ENCODE measurements at places on chromosomes 5 and 9. TPM values are rescaled to one million over a fixed set of nuclear protein-coding genes. Genes with fewer than 3 reads are reported as not detected.
A peak's percentile ranks its signal among the peaks of the same experiment; 100 is the strongest.

GRCh38 chr5:85538362-85538761 lies 1079.4 kb upstream of the COX7C start:
- no peak for DNase-seq

PTGR1 gene
- polyA plus RNA-seq = 22.5 TPM

GRCh38 chr5:91061946-91062562 lies 321.1 kb downstream of the ARRDC3 start:
- no peak for DNase-seq

- no peak for DNase-seq
Observed at GRCh38 chr5:110916381-110917049, 155.0 kb upstream of the TSLP start.

DNA sequence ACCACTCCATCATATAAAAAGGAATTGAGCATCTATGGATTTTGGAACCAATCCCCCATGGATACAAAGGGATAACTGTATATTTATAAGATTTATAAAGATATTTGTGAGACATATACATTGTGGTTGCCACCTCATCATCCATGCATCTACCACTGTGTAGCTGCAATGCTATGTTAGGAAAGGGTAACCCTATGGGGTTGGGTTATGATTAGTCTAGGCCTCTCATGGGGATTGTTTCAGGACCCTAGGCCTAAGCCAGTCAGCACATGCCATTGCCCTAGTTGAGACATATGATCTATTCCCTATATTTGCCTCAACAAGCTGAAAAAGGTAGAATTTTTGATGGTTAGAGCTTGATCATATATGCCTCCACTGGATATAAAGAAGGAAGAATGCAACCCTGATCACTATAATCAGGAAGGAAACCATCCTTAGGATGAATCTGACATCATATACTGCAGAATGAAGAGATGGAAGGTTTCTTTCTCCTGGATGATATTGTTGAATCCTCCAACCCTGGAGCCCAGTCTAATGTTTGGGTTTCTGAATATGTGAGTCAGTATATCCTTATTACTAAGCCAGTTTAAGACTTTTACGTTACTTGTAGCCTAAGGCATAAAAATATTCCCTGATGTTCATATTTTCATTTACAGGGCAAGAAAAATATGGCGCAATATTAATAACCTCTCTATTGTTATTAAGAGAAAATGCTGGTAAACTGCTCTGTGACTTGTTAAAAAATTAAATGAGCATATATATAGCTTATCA lies 94.2 kb downstream of the ADAMTS19 start:
- DNase-seq = no peak

GRCh38 chr5:40391642-40392041 lies 288.1 kb upstream of the PTGER4 start:
- DNase-seq = no peak

STC2 gene
- 19.8 TPM for polyA plus RNA-seq

DNA sequence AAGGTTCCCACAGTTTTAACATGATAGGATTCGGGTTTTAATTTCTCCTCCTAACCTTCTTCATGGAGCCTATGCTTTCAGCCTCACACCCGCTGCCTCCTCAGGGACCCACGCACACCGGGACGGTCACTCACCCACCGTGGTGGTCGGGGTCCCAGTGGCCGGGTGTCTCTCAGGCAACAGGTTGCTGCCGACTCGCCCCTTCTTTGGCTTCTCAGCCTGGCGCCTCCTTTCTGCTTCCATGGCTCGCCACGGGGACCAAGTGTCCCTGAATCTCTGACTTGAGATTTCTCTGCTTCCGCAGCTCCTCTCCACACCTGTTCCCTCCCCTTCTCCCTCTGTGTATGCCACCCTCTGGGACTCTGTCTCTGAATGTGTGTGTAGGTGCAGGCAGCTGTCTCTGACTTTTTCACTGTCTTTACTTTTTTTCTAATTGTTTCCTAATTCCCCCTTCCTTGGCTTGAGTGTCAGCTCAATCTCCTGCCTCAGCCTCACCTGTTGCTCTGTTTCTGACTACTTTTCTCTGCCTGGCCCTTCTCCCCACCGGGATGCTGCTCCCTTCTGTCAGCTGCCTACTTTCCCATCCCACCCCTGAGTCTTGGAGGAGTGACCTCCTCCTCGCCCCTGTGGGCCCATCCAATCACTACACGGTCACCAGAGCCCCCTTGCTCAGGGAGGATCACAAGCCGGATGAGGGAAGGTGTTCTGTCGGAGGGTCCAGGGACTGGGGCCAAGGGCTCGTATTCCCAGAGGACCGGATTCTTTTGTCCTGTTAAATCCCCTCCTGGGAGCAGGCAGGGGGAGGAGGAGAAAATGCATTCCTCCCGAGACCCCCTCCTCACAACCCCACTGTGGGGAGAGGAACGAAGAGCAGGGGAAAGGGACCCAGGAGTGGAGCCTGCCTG lies at the start of gene PROP1:
PROP1 (minus strand) TSS at position 552 of the 905 bp plus-strand sequence; CDS start at position 243, 309 bp downstream.
- no peak for DNase-seq

- DNase-seq = no peak
Observed at GRCh38 chr9:88794100-88794499, 197.2 kb upstream of the S1PR3 start.

DNA sequence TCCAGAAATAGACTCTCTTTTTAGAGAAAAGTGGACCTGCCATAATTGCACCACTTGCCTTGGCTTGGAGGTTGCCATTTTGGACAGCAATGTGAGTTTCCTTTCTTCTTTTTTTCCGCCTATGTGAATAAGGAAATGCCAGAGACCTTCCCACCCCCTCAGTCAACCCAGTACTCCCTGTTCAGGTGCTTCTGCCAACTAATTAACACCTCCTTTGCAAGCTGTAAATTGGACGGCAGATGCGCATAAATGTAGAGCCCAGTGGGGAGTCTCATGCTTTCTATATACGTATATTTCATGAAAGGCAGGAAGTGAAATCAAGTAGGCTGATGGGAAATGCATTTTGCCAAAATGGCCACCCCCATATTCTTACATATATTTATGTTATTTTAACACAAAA lies 269.8 kb upstream of the RFX3 start:
- DNase-seq = no peak

CCDC107 gene
- polyA plus RNA-seq = 36.3 TPM

MEF2C gene
- 96.4 TPM for polyA plus RNA-seq

FBP2 gene
- polyA plus RNA-seq = 18.9 TPM

- no peak for DNase-seq
Observed at GRCh38 chr5:89281766-89282553, 399.0 kb upstream of the MEF2C start.

DNA sequence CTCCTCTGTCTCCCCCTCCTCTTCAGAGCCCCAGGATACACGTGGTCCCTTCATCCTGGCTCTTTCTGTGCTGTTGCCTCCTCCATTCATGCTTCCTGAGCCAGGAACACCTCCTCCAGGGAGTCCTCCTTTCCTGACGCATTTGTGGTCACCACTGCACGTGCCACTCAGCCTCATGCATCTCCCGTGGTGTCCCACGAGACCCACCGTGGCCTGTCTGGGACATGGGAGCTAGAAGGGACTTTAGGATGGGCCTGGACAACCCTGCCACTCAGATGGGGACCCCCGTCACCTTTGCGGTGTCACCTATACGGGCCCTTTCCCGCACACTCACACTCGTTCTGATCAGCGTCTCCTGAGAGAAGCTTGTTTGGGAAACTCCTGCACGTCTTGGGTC lies 6.7 kb downstream of the GLIPR2 start:
- DNase-seq = no peak

DNA sequence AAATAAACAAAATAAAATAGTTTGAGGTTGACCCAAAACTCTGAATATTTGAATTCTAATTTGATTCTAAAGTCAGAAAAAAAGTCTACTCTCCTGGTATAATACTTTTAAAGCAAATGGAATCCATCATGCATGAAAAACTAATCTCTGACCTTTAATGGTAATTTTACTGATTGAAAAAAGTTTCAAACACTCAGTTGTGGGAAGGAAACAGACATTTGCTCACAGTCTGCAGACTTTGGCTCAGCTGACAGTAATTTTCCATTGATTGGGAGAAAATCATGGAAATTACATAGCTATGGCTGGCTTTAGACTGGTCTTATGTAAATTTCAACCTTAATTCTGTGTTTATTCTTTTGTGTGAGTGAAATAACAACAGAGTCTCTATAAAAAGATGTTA lies 574.3 kb downstream of the PDE4D start:
- DNase-seq = no peak

DNA sequence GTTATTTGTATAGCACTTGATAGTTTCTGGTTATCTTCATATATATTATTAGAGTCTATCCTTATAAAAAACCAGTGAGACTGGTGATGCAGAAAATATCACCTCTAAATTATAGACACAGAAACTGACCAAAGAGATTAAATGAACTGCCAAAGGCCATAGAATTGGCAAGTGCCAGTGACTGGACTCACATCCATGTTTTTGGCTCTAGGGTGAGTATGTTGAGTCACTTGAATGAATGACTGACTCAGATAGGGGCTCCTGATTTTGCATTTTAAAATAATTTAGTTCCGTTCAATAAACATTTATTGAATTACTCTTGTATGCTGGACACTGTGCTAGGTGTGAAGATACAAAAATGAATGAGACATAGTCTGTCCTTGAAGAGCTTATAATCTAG lies 70.7 kb downstream of the NR2F1 start:
- no peak for DNase-seq

- DNase-seq = peak; percentile 60
Observed at GRCh38 chr9:95018099-95018936, 291.8 kb downstream of the AOPEP start.

FAM221B gene
- not detected for polyA plus RNA-seq

C5orf63 gene
- polyA plus RNA-seq = 5.8 TPM

EGFLAM gene
- polyA plus RNA-seq = 29.8 TPM

C5orf58 gene
- not detected for polyA plus RNA-seq

DNA sequence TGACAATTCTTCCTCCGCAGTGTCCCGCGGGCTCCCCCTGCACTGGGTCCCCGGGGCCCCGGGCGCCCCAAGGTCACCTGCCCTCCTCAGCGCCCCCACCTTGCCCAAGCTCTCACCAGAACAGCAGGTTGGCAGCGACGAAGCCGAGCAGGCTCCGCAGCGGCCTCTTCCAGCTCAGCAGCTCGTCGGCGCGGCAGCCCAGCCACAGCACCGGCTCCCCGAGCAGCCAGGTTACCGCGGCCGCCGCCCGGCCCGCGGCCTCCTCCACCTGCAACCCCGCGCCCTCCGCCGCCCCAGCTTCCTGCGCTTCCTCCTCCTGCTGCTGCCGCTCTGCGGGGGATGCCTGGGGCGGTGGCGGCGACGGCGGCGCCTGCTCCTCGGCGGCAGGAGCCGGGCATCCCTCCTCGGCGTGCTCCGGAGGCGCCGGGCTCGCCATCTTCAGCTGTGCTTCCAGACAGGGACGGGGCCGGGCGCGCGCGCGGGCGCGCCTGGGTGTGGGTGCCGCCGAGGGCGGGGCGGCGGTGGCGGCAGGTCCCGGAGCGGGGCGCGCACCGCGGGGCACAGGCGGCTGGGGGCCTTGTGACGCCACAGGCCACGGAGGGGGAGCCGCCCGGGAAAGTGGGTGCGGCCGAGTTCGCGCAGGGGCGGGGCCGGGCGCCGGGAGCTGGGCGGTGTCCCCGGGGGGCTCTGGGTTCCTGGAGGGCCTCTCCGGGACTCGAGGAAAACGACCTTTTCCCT lies at the start of gene RETREG1:
RETREG1 (minus strand) TSS at position 462 of the 738 bp plus-strand sequence; CDS start at position 436, 26 bp downstream.
- peak; percentile 76 for DNase-seq

DNA sequence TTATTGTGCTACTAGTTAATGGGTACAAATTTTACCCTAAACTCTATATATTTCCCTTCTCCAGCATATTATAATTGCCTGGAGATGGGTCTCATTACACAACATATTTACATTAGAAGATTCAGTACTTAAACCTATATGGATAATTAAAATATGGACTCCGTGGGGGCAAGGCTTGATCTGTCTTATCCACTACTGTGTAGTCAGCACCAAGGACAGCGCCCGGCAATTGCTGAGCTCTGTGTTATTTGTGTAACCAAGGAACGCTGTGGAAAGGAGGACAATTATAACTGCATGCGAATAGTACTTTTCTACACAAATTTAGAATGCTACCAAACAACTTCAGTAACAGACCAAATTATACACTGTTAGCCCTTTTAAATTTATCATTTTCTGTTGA lies 77.7 kb downstream of the DNAH5 start:
- no peak for DNase-seq

ELP1 gene
- polyA plus RNA-seq = 14.3 TPM

- DNase-seq = no peak
Observed at GRCh38 chr9:116697362-116697761, 10.3 kb downstream of the TRIM32 start.

CD274 gene
- polyA plus RNA-seq = 2.5 TPM

TAF11L5 gene
- not detected for polyA plus RNA-seq

FST gene
- 0.94 TPM for polyA plus RNA-seq

MEIKIN gene
- not detected for polyA plus RNA-seq

- no peak for DNase-seq
Observed at GRCh38 chr9:114051706-114052105, 26.4 kb downstream of the AMBP start.

DNA sequence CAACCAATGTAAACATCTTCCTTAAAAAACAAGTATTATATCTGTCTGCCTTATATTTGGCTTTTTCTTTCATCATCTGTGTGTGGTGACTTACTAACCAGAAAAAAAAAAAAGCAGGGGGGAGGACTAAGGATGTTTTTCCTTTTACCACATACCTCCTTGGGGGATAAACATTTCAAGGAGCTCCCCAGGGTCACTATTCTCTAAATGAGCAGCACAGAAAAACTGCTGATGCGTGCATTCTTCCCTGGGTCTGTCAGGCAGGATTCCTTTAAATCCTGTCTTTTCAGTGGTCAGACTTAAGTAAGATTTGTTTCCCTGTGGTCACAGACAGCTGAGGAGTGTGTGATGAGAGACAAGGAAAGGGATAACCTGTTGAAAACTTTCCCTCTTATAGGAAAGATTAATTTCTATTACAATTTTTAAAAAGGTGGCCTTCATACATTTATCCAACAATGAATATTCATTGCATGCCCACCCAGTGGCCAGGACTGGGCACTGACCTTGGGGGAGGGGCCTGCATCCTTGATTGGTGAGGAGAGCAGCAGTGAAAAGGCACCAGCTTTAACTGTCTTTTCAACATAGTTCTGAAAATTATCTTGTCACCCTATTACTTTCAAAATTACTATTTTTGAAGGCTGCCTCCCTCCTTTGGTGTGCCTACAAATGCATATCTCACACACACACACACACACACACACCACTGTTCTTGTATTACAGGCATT lies 123.1 kb downstream of the TLE4 start:
- DNase-seq = no peak

- no peak for DNase-seq
Observed at GRCh38 chr5:5335107-5335506, 87.4 kb upstream of the ICE1 start.

PTGER4 gene
- polyA plus RNA-seq = 1.8 TPM

GRCh38 chr9:15592317-15592716 lies 39.5 kb downstream of the CCDC171 start:
- no peak for DNase-seq

NEURL1B gene
- polyA plus RNA-seq = 8.0 TPM

- no peak for DNase-seq
Observed at GRCh38 chr5:79011219-79011836, 26.2 kb upstream of the ARSB start.

- no peak for DNase-seq
Observed at GRCh38 chr5:33688066-33688465, 203.7 kb downstream of the ADAMTS12 start.

Data from psoas muscle (tissue), 8 donors.